NCI-H187 treated with DMSO at 0.1 percent for 48 hours (cell line): ENCODE measurements at places on chromosomes 16 and 17.

DNA sequence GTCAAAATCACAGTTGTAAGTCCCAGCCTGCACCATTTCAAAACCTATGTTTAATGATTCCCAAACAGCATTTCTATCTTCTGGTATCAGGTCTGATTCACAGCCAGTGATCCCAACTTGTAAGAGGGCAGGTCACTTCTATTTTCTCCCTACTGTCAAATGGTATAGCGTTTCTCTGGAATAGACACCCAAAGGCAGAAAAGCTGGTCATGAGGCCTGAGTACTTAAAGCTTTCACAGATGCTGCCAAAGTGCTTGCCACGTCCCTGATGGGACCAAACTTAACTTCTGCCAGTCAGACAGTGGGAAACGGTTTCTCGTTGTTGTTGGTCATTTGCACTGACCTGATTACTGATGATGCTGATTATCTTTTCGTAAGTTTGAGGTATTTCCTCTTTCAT is 43.4 kb downstream of the CYTH1 start:
- DNase-seq, result no peak

DNA sequence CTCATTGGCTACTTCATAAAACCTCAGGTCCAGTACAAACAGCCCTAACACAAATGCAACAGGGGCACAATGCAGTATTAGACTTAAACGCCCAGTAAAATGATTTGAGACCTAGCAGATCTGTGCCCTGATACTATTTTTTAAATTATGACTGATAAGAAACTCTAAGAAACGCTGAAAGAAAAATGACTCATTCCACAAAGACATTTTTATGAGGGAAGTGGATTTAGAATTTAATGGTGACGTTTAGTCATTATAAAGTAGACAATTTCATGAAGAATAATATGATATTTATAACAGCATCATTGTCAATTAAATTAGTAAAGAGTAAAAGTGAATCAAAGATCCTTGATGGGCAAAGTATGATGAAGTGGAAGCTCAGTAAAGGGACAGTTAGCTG is 80.4 kb upstream of the DHX40 start:
- DNase-seq, result no peak

DNA sequence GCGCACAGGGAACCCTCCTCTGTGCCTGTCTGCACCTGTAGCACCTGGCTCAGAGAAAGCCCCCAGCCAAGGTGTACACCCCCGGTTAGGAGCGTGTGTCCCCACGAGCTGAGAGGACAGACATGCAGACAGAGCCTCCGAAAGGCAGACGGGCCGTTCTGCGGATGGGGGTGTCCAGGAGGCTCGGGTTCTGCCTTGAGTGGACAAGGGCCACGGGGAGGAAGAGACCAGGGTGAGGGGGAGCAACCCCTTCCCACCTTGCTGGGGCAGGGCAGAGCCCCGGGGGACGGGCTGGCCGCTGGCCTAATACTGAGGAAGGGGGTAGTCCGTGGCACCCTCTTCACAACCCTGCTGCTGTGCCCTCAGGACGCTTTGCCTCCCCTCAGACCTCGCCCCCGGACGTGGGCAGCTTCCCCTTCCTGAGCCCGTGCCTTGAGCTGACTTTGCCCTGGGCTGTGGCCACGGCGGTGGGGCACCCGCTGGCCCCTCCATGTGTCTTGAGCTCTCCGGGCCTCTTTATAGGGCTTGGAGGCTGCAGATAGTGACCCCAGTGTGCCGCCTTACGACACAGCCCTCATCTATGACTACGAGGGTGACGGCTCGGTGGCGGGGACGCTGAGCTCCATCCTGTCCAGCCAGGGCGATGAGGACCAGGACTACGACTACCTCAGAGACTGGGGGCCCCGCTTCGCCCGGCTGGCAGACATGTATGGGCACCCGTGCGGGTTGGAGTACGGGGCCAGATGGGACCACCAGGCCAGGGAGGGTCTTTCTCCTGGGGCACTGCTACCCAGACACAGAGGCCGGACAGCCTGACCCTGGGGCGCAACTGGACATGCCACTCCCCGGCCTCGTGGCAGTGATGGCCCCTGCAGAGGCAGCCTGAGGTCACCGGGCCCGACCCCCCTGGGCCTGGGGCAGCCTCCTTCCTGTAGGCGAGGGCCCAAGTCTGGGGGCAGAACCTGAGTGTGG is 5.7 kb downstream of the SLC22A31 start:
- DNase-seq, result no peak

DNA sequence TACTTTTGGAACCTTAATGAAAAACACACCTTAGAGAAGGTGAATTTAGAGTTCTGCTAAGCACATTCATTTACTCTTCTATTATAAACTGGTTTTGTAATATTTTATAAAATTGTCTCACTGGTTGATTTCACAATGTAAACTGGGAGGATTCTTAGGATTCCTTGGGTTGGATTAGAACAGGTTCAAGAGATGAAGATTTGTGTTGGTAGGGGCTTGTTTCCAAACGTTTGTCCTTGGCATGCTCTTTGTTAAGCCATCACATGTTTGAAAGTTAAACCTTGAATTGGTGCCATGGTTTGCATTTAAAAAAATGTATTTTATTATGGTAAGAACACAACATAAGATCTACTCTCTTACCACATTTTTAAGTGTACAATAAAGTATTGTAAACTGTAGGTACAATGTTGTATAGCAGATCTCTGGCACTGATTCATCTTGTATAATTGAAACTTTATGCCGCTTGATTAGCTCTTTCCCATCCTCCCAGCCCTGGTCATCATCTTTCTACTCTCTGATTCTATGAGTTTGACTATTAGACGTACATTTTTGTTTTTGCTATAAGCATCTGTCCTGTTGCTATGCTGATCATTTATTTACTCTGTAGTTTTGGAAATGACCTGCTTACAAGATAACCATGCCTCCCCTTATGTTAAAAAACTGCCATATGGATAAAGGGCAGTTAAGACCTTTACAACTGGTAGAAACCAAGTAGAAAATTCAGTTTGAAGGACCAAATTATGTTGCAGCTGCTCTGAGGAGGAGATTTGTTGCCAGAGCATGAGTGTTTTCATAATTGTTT is 9.6 kb downstream of the FTO start:
- DNase-seq, result no peak

DNA sequence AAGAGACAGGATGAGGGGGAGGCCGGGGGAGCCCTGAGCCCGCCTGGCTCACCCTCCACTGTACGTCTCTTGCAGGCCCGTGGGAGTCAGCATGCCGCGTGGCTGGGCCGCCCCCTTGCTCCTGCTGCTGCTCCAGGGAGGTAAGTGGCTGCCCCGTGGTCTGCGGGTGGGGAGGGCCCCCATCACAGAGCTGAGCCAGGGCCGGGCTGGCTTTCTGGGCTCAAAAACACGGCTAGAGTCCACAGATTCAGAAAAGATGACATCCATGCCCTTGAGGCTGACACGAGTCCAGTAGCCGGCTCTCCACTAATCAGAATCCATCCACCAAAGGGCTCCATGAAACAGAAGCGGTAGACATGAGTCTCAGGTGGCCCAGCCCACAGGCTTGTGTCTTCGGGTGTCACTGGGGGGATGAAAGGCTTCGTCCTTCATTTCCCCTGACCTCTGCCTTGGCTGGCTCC is 28.0 kb downstream of the IL21R start:
- DNase-seq, result no peak

GRCh38 chr17:37791447-37792399 is 46.9 kb upstream of the HNF1B start:
- DNase-seq, result no peak

DNA sequence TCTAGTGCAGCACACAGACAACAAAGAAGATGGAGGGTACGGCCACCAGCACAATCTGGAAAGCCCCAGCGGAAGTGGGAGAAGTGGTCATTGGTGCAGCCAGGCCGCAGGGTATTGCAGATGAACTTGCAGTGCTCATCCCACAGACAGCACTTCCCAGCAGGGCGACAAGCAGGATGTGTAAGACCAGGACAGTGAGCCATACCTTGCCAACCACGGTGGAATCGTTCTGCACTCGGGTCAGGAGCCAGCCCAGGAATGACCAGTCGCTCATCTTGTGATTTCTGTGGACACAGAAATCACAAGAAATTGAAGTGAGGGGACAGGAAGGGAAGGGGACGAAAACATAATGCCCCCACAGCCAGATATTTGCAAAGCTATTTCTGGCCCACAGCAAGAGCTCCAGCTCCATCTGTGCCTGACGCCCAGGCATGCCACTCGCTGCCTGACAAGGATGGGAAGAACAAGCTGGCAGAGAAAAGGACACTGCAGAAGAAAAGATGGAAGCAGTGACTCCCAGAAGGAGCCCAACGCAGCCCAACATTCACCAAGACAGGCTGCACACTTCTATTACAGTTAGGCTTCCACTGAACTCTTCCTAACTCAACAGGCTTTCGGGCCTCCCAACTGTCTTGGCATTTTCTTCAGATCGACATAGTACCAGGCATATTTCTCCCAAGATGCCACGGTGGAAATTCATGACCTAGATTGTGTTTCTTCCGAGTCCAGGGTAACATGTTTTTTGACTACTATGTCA is 17.5 kb upstream of the MYO18A start:
- DNase-seq, result no peak

GRCh38 chr16:86145669-86146068 is 246.7 kb downstream of the IRF8 start:
- no peak for DNase-seq

DNA sequence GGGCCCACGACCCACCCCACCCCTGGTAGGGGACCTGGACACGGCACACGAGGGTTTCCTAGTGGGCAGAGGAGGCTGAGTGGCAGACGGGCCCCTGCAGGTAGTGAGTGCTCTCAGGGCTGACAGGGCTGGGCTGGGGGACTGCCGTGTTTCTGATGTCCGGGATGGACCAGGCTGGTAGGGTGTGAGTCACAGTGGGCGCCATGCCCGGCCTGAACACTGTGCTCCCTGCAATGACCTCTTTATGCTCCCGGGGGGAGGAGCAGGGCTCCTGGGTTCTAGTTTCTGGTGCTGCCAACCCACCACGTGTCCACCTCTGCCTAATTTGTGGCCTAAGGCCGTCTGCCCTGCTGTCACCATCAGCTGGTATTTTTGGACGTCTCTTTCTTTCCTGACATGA is 26.3 kb downstream of the ARHGAP23 start:
- no peak for DNase-seq

GRCh38 chr17:81114351-81115093 is 50.8 kb upstream of the PVALEF start:
- DNase-seq, result no peak

DNA sequence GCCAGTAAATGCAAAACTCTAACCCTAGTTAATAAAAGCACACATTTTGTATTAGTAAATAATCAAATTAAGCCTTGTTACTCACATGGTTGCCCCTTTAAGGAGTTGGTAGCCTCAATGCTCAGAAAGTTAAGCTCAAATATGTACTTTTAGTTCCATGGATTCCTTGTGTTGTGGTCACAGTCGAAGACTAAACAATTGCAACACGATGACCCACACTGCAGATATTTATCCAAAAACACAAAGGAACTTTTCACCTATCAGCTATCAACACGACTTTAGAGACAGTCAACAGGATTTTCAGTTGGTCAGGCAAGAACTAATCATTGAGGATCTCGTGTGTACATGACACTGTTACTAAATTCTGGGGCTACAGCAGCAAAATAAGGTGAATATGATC is 47.4 kb upstream of the NUDT7 start:
- DNase-seq, result no peak

DNA sequence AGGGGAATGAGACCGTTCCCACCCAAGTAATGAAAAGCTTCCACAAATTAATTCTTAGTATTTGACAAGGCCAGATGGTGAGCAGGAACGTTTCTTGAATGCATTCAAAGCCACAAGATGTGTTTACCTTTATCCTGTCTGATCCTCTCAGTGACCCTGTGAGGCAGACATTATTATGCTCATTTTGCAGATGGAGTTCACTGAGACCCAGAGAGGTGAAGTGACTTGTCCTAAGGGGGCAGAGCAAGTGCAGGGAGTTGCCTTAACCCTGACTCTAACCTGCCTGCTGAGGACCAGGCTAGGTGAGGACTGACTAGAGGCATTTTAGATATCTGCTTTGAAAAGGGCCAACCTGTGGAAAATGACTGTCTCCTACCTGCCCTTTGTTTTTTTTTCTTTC is 156.7 kb downstream of the HAPSTR1 start:
- no peak for DNase-seq

DNA sequence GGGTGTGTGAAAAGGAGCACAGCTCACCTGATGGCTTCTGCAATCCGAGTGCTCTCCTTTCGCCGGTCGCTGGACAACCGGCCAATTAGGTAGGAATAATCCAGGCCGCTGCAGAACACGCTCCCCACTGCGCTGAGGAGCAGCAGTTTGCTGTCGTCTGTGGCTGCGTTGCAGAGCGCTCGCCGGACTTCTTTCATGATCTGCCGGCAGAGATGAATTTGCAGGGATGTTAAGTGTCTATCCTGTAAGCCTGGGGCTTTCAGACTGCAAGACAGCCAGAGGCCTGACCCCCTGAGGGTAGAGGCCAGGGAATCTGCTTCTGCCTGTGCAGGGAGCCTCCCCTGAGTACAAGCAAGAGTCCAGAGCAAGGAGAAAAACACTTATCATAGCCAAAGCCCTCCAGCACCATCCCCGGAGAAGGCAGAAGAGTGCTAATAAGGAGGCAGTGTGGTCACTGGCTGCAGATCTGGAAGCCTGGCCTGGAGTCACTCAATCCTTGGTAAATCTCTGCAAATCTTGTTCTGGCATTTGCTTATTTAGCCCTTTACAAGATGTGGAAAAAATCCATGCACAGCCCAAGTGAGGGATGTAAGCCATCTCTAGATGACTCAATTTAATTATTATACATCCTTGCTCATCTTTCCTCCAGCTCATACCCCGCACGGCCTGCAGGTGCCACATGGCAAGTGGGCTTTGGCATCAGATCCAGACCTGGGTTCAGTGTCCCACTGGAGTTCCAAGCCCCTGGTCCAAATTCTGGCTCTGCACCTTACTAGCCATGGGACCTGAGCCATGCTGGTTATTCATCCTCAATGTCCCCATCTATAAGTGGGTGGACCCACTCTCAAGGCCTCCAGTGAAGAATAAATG is 80.2 kb downstream of the DYNLRB2 start:
- DNase-seq, result no peak

DNA sequence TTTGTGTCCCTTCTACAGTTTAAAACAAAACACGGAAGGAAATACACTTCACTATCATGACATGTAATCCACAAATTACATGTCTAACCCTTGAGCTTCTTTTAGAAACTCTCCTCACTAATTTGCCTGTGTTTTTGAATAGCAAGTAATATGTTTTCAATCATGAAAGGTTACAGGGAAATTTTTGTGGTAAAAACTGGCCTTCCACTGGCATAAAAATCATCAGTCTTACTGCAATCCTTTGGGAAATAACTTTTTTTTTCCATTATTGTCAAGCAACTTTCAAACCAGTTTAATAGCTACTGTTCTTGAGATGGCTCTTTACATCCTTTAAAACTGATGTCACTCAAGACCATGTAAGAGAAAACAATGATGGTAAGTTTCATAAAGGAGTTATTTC is 27.0 kb downstream of the MYO1D start:
- no peak for DNase-seq

- DNase-seq, result no peak
These were observed 6.6 kb downstream of the ST3GAL2 start for GRCh38 chr16:70432356-70432722.

- DNase-seq, result no peak
These were observed 10.3 kb upstream of the MINK1 start for GRCh38 chr17:4822835-4823234.

- no peak for DNase-seq
These were observed 128.6 kb downstream of the CPPED1 start for GRCh38 chr16:12675046-12675445.

- no peak for DNase-seq
These were observed 28.3 kb downstream of the PRDM7 start for GRCh38 chr16:90048737-90049330.
